ENCODE measurements at places on chromosomes 2 and 18. TPM values are rescaled to one million over a fixed set of nuclear protein-coding genes. Genes with fewer than 3 reads are reported as not detected.
A peak's percentile ranks its signal among the peaks of the same experiment; 100 is the strongest.

The WDR35 gene
- total RNA-seq, result 4.1 TPM

The FKBP1B gene
- 4.0 TPM for total RNA-seq

- no peak overlapping the region for H3K27ac ChIP-seq
- peaks cover 2% of the 10 kb centered on the region for H3K4me1 ChIP-seq
- no peak for DNase-seq
- H3K36me3 ChIP-seq, result peaks cover 3% of the 10 kb centered on the region
- H3K4me3 ChIP-seq, result no peak overlapping the region
Observed at GRCh38 chr2:26462100-26462499, 15.8 kb downstream of the OTOF start.

GRCh38 chr2:189159717-189160116, 19.8 kb downstream of the COL5A2 start:
- H3K27ac ChIP-seq, result no peak overlapping the region
- no peak overlapping the region for H3K4me3 ChIP-seq
- H3K4me1 ChIP-seq, result no peaks in the 10 kb centered on the region
- H3K36me3 ChIP-seq, result no peaks in the 10 kb centered on the region

The FEV gene
- not detected for total RNA-seq

- no peak overlapping the region for H3K4me3 ChIP-seq
- DNase-seq, result no peak
- H3K4me1 ChIP-seq, result peaks cover 3% of the 10 kb centered on the region
- H3K27ac ChIP-seq, result no peak overlapping the region
- no peaks in the 10 kb centered on the region for H3K36me3 ChIP-seq
Observed at GRCh38 chr2:235480614-235481013, 13.2 kb upstream of the AGAP1 start.

The ATOH8 gene
- not detected for total RNA-seq

DNA sequence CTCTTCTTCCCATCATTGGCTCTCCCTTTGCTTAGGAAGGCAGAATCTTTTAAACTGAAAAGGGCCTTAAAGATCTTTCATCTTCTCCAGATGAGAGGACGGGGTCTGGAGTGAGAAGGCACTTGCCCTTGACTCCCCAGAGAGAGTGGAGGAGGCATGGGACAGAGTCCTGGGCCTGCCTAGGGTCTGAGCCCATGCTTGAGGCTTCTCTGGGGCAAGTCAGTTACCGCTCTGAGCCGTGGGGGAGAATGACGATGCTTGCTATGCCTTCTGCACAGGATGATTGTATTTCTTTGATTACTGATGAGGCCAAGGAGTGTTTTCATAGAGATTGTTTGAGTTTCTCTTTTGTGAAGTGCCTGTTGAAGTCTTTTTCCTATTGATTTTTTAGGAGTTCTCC, 921 bp downstream of the PLB1 start:
- no peaks in the 10 kb centered on the region for H3K4me1 ChIP-seq
- H3K27ac ChIP-seq, result no peak overlapping the region
- no peaks in the 10 kb centered on the region for H3K36me3 ChIP-seq
- no peak for DNase-seq
- no peak overlapping the region for H3K4me3 ChIP-seq
- H3K27me3 ChIP-seq, result peaks cover 23% of the 10 kb centered on the region

- no peak overlapping the region for H3K27ac ChIP-seq
- H3K27me3 ChIP-seq, result no peaks in the 10 kb centered on the region
- H3K4me1 ChIP-seq, result no peaks in the 10 kb centered on the region
- H3K36me3 ChIP-seq, result no peaks in the 10 kb centered on the region
- no peak overlapping the region for H3K4me3 ChIP-seq
Observed at GRCh38 chr2:66702301-66702700, 267.4 kb downstream of the MEIS1 start.

- no peak for DNase-seq
- H3K36me3 ChIP-seq, result peaks cover 12% of the 10 kb centered on the region
- no peak overlapping the region for H3K27ac ChIP-seq
Observed at GRCh38 chr2:173235947-173236803, 118.5 kb upstream of the CDCA7 start.

DNA sequence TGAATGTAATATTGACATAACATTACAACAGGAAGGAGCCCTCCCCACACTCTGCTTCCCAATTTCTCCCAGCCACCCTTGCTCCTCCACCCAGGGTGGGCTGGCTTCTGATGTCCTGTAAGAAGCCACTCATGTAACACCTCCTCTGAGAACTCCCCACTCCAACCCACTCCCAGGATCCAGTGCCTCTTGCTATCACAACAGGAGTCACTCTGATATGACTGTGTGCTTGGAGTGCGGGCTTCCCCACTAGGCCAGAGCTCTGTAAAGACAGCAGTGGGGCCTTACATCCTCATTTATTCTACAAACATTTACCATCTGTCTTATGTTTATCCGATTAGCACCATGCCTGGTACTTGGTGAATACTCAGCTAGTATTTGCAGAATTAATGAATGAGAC, 65.1 kb downstream of the PTGR3 start:
- H3K27ac ChIP-seq, result no peak overlapping the region
- H3K27me3 ChIP-seq, result peaks cover 12% of the 10 kb centered on the region
- no peak overlapping the region for H3K4me3 ChIP-seq

GRCh38 chr2:85199698-85200097, 66.5 kb downstream of the TCF7L1 start:
- no peaks in the 10 kb centered on the region for H3K36me3 ChIP-seq
- no peak for DNase-seq
- H3K4me3 ChIP-seq, result no peak overlapping the region
- H3K27ac ChIP-seq, result no peak overlapping the region
- H3K27me3 ChIP-seq, result peaks cover 19% of the 10 kb centered on the region
- H3K4me1 ChIP-seq, result no peaks in the 10 kb centered on the region

The VIL1 gene
- not detected for total RNA-seq

DNA sequence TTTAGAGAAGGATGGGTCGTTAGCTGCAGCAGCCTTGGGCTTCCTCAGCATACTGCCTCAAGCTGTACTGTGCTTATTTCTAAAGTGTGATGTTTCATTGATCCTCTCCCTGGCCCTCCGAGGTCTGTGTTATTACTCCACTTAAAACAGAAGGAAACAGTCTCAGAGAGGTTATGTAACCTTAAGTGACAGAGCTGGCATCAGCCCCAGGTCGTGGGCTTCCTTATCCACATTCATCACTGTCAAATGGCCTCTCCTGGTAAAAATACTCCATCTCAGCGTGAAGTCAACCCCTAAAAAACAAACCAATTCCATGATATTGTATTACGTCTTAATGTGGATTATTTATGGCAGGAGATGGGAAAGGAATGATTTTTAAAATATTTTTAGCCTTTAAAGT, 153.3 kb upstream of the NOSTRIN start:
- H3K27ac ChIP-seq, result no peak overlapping the region
- no peak overlapping the region for H3K4me3 ChIP-seq
- H3K36me3 ChIP-seq, result peaks cover 3% of the 10 kb centered on the region
- H3K27me3 ChIP-seq, result no peaks in the 10 kb centered on the region

- H3K4me3 ChIP-seq, result no peak overlapping the region
- no peak for DNase-seq
- peaks cover 8% of the 10 kb centered on the region for H3K4me1 ChIP-seq
Observed at GRCh38 chr2:27754831-27755230, 16.7 kb upstream of the MRPL33 start.

DNA sequence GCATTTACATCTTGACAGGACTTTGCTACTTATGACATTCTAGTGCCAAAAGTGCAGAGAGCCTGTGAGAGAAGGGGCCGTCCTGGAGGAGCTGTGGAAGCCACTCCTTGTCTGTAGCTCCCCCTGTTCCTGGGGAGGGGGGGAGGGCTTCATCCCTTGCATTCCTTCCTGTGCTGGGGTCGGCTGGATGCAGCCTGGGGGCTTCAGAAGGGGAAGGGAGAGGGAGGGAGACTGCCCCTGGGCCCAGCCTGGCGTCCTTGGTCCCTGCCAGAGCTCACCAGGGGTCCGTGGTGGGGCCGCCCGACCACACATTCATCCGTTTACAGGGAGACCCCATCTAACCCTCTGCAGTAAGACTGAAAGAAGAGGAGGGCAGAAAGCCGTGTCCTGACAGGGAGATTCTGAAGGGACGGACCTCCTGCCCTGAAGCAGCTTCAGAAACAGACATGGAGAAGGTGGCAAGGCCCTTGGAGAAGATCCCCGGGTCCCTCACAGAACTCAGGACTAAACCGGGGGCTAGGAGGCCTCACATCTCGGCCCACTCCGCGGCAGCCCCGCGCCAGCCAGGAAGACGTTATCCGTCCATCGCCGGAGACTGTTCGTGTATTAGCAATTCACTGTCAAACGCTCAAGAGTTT, 258.3 kb upstream of the SALL3 start:
- no peak overlapping the region for H3K4me3 ChIP-seq
- no peak overlapping the region for H3K27ac ChIP-seq
- no peak for DNase-seq
- peaks cover 18% of the 10 kb centered on the region for H3K27me3 ChIP-seq

The GPR35 gene
- 19.2 TPM for total RNA-seq

- no peaks in the 10 kb centered on the region for H3K4me1 ChIP-seq
- no peaks in the 10 kb centered on the region for H3K36me3 ChIP-seq
- peaks cover 41% of the 10 kb centered on the region for H3K27me3 ChIP-seq
- H3K4me3 ChIP-seq, result no peak overlapping the region
- no peak for DNase-seq
- no peak overlapping the region for H3K27ac ChIP-seq
Observed at GRCh38 chr2:224293976-224294375, 107.9 kb downstream of the FAM124B start.

The SPEG gene
- total RNA-seq, result 23.6 TPM

The PROM2 gene
- 0.82 TPM for total RNA-seq

GRCh38 chr2:69945941-69946340, 15.5 kb downstream of the ASPRV1 start:
- peaks cover 3% of the 10 kb centered on the region for H3K27me3 ChIP-seq
- H3K36me3 ChIP-seq, result peaks cover 7% of the 10 kb centered on the region
- DNase-seq, result no peak
- H3K27ac ChIP-seq, result peak overlapping the region; percentile 80

DNA sequence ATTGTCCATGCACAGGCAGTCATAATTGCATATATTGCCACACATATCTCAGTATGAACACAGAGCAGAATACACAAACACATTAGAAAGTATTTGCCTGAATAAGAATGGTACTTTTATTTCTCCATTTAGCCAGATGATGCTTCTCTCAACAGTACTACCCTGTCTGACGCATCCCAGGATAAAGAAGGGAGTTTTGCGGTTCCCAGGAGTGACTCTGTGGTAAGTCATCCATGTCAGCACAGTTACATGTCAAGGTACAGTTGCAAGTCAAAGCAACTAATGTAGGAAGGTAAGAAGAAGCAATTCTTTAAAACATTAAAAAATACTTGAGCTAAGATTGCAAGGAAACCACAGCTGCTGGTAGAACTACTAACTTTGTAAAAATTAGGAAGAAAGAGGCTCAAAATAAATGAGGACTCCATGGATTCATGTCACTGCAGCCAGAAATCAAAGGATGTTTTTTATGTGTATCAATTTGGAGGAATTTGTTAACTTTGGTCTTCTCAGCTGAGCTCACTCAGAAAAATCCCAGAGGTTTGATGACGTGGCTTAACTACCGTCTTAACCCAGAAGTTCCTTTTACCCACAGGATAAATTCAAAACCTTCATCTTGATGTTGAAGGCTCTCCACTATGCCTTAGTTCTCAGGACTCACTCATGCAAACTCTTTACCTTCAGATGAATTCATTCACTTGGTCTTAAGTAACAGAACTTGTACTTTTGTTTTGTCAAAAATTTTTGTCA, 130.3 kb downstream of the ARHGAP28 start:
- no peaks in the 10 kb centered on the region for H3K4me1 ChIP-seq
- no peaks in the 10 kb centered on the region for H3K36me3 ChIP-seq
- no peak overlapping the region for H3K4me3 ChIP-seq
- H3K27ac ChIP-seq, result no peak overlapping the region
- H3K27me3 ChIP-seq, result no peaks in the 10 kb centered on the region
- DNase-seq, result no peak

The LRATD1 gene
- not detected for total RNA-seq

- no peaks in the 10 kb centered on the region for H3K4me1 ChIP-seq
- no peaks in the 10 kb centered on the region for H3K27me3 ChIP-seq
- no peak for DNase-seq
- H3K36me3 ChIP-seq, result no peaks in the 10 kb centered on the region
- no peak overlapping the region for H3K4me3 ChIP-seq
Observed at GRCh38 chr18:5779922-5780321, 115.4 kb downstream of the TMEM200C start.

The GCG gene
- total RNA-seq, result not detected

DNA sequence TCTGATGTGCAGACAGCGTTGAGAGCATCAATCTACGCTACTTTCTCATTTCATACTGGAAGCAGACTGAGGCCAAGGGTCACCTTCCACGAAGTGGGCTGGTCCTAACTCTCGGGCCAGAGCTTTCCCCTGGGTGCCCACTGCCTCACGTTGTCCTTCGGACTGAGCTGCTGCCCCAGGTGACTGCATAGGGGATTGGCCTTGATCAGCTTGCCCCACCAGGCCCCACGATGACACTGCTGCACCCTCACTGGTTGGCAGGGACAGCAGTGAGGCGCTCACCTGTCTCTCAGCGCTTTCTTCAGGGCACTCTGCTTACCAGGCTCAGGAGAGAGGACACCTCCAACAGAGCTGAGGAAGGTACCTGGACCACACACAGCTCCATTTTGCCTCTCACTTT, 47.3 kb downstream of the CABLES1 start:
- no peaks in the 10 kb centered on the region for H3K27me3 ChIP-seq
- peaks cover 5% of the 10 kb centered on the region for H3K4me1 ChIP-seq
- H3K36me3 ChIP-seq, result no peaks in the 10 kb centered on the region
- H3K27ac ChIP-seq, result no peak overlapping the region

The DQX1 gene
- 0.39 TPM for total RNA-seq

The SCG2 gene
- total RNA-seq, result not detected

GRCh38 chr18:54035927-54036326, 188.5 kb downstream of the MBD2 start:
- H3K27ac ChIP-seq, result no peak overlapping the region
- DNase-seq, result no peak
- no peaks in the 10 kb centered on the region for H3K36me3 ChIP-seq

- DNase-seq, result no peak
- H3K36me3 ChIP-seq, result no peaks in the 10 kb centered on the region
- no peak overlapping the region for H3K4me3 ChIP-seq
- H3K4me1 ChIP-seq, result no peaks in the 10 kb centered on the region
Observed at GRCh38 chr18:28153485-28154065, 23.4 kb downstream of the CDH2 start.

- no peak for DNase-seq
- peaks cover 21% of the 10 kb centered on the region for H3K36me3 ChIP-seq
- peak overlapping the region; percentile 65 for H3K4me3 ChIP-seq
Observed at GRCh38 chr2:197207106-197207505, 103.5 kb downstream of the ANKRD44 start.

The KCNJ13 gene
- not detected for total RNA-seq
